Stimulated activated CD4-positive, alpha-beta T cell treated with anti-CD3 and anti-CD28 coated beads, TNF-alpha, amount 100 ng/mL, for 48 hours (primary cell): ENCODE measurements at places on chromosomes 3 and 15.

DNA sequence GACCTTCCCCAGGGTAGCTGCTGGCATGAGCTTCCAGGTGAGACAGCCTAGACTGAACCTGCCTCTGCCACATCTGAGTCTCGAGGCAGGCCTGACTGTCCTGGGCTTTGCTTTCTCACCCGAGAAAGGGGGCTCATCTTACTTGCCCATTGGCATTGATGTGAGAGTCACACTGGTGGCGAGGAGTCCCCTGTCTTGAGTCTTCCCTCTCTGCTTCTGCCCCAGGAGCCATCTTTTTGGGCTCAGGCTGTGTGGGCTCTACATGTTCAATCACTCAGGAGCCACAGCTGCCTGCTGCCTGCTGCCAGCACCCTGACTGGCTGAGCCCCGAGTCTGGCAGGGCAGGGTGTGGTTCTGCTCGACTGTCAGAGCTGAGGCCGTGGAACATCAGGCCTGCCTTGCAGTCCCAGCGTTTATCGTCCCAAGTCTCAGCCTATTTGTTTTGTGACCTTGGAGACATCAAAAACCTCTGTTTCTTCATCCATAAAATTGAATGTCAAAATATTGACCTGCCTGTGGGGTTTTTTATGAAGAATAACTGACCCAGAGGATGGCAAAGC lies 132.5 kb downstream of the DNAJB8 start:
- DNase-seq: no peak

DNA sequence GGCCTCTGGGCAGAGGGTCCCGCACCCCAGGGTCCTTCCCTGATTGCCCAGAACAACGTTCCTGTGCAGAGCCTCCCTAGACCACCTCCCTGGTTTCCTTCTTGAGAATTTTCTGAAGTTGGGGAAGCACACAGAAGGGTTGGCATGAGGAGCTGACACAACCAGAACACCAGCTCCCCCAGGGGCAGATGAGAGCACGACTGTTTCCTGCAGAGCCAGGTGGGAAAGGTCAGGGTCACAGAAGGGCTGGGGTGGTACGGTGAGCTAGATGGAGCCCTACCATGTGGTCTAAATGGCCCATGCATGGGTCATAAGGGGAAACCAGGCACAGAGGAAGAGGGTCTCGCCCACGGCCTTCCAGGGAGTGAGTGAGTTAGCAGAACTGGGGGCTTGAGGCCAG lies 10.4 kb downstream of the PPCDC start:
- DNase-seq: no peak

GRCh38 chr15:40340038-40340739 lies 550 bp downstream of the CCDC9B start:
- DNase-seq: no peak

- no peak for DNase-seq
These were observed 159.6 kb downstream of the XXYLT1 start for GRCh38 chr3:195111319-195111705.

DNA sequence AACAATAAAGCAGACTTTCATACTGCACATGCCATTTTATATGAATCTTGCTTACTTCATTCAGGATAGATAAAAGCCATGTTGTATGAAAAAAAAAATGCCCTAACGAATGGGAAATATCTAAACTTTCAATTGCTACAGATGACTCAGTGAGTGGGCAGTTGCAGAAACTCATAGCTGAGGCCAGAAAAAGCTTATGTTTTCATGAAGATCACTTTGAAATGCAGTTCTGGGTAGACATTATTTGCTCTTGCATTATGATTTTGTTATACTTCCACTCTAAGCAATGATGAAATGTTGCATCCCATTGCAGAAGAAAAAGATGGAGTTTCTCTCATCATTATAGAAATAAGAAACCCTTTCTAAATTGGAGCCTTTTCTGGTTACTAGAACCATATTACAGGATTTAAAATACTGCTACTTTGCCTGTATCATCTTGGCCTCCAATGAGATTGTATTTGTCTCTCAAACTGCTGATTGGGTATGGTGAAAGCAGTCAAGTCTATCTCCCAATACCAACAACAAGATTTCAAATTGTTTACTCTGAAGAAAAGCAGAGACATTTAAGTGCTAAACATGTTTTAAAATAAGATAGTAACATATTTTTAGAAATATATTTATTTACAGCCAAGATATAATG lies 17.0 kb downstream of the PEAK1 start:
- no peak for DNase-seq
